LoVo (cell line): ENCODE measurements at places on chromosomes 16 and 17.

GRCh38 chr16:73739049-73739769 lies 557.4 kb upstream of the PSMD7 start:
- no peak for DNase-seq

GRCh38 chr16:14199624-14200023 lies 128.5 kb downstream of the MRTFB start:
- no peak for DNase-seq

GRCh38 chr16:78823027-78823426 lies 723.6 kb downstream of the WWOX start:
- no peak for DNase-seq

DNA sequence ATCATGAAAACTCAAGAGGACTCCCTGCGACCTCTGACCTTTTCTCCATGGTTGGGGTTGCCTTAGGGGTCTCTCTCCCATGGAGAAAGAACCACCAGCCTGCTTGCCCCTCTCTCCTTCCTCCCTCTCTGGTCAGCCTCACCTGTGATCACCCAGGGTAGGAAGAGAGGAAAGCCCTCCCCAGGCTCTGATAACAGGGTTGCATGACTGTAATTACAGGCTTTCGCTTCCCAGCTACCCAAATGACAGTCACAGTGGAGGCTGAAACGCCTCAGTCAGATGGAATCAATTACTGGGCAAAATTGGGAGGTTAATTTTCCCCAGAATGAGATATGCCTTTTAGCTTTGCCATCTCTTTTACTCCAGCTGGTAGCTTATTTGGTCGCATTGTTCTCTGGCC lies 265.8 kb upstream of the SOX9 start:
- DNase-seq: no peak

- no peak for DNase-seq
These were observed 27.5 kb downstream of the MPP2 start for GRCh38 chr17:43879723-43880419.

DNA sequence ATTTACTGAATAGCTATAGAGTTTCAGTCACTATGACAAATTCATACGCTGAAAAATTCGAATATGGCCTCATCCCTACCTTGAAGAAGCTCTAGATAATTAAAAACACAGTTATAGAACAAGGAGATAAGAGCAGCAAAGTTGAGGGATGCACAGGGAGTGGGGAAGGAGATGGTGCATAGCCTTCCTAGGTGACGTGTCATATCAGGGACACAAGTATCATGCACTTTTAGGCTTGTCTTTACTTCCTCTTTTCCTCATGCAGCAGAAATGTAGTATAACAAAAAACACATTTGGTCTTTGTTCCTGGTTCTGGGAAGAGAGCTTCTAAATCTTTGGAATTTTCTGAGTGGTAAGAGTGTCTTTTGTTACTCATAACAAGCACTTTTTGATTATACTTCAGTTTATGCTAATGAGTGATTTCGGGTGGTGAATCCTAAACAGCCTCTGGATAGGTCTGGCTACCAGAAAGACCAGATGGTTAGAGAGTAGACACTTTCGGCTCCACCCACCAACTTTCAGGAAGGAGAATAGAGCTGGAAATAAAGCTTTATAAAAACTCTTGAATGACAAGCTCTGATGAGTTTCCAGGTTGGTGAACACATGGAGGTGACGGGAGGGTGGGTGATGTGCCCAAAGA lies 341.4 kb downstream of the UTP18 start:
- no peak for DNase-seq

DNA sequence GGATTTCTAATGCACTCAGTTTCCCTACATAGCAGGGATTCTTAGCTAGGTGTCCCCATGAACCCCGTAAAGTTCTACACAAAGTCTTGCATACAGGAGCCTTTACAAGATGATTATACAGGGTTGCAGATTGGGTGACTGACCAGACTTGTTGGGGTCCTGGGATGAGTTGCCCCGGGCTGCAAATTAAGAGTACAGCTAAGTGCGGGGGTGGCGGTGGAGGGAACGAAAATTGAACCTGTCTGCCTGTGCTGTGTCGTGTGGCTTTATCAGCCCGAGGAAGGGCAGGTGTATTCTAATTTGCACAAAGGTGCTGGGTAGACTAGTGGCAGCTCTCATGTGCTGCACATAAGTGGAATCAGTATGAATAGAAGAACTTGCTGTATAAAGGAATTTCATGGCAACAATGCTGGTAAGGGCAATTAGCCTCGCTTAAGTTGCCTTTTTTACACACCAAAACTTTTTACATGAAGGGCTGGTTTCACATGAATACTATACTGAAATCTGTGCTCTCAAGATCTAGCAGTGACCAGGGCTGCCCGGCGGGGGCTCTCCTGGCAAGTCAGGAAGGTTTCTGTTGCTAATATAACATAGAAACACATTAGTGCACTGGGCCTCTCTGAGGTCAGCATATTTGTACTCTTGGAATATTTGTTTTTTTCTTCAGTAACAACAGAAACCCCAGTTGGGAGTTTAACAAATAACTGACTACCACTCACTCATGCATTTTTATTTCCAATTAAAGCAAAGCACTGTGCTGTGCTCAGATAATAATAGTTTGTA lies 50.7 kb downstream of the ADCY7 start:
- no peak for DNase-seq

DNA sequence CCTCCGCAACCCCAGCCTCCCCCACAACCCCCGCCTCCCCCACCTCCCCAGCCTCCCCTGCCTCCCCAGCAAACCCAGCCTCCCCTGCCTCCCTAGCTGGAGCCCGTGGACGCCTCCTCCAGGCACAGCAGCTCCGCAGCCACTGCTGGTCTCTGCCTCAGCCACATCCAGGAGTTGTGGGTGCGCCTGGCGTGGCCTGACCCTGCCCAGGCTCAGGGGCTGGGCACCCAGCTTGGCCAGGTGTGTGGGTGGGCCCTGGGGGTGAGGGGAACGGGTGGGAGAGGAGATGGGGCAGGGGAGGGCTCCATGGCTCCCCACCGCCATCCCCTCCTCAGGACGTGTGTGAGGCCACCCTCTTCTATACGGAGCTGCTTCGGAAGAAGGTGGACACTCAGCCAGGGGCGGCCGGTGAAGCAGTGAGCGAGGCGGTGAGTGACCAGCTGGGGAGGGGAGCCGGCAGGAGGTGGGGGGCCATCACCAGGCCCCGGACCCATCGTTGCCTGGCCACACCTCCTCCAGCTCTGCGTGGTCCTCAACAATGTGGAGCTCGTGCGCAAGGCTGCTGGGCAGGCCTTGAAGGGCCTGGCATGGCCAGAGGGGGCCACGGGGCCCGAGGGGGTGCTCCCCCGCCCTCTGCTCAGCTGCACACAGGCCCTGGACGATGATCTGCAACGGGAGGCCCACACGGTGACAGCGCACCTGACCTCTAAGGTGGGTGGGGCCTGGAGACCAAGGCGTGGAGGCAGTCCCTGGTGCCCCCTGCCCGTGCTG lies 5.8 kb downstream of the TSR3 start:
- DNase-seq: no peak

GRCh38 chr17:15267996-15268395 lies 2.9 kb upstream of the PMP22 start:
- no peak for DNase-seq

- no peak for DNase-seq
These were observed 5.5 kb upstream of the ACSF2 start for GRCh38 chr17:50420419-50421112.

- no peak for DNase-seq
These were observed 22.2 kb upstream of the ADCY7 start for GRCh38 chr16:50244140-50244503.

GRCh38 chr17:64061178-64061898 lies 40.9 kb upstream of the ICAM2 start:
- no peak for DNase-seq
